SJSA1 (cell line): ENCODE measurements at places on chromosomes 5 and 9.

GRCh38 chr5:75623846-75624245 is 12.6 kb downstream of the ANKDD1B start:
- DNase-seq, result no peak

- DNase-seq, result no peak
Observed at GRCh38 chr5:174491265-174491664, 233.1 kb upstream of the MSX2 start.

GRCh38 chr5:143676802-143677201 is 135.2 kb upstream of the HMHB1 start:
- no peak for DNase-seq

DNA sequence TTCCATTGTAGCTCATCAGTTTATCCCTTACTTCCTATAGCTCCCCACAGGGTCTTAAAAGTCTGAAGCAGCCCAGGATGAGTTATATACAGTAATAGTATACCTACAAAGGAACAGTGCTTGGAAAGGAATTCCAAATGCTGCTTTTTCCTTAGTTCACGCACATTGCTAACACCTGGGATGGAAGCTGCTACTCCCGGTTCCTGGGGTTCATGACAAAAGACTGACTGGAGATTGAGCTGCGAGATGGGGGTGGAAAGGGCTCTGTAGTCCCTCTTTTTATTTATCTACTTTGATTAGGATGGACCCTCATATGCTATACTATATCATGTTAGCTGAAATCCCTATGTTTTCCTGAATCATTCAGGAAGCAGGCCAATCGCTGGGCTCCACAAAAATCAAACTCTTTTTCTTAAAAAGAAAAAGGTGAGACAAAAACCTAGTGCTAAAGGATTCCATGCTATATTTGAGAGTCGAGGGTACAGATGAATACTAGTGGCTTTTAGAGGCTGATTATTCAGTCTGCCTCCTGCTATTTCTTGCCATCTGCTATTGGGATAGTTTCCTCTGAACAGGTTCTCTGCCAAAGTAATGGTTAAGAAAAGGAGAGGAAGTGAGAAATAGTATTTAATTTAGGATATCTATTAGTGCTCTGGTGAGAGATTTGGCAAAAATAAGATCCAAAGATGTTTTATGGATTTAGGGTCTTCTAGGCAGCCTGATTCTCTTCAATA is 81.2 kb downstream of the MRPS27 start:
- no peak for DNase-seq

DNA sequence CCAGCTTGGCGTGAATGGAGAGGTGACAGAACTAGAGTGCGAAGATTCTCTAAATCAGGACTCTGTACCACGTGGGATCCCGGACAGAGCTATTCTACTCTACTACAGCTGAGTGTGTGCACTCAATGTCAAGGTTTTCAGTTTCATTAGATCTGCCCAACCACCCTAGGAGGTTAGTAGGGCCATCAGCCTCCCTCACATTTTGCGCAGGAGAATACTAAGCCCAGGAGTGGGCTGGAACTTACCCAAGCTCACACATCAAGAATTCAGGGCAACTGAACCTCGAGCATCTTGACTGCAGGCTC is 68.3 kb upstream of the TBC1D2 start:
- DNase-seq, result no peak
